Osteoblast (primary cell): ENCODE measurements at places on chromosomes 11 and 22. TPM values are rescaled to one million over a fixed set of nuclear protein-coding genes. Genes with fewer than 3 reads are reported as not detected.

DNA sequence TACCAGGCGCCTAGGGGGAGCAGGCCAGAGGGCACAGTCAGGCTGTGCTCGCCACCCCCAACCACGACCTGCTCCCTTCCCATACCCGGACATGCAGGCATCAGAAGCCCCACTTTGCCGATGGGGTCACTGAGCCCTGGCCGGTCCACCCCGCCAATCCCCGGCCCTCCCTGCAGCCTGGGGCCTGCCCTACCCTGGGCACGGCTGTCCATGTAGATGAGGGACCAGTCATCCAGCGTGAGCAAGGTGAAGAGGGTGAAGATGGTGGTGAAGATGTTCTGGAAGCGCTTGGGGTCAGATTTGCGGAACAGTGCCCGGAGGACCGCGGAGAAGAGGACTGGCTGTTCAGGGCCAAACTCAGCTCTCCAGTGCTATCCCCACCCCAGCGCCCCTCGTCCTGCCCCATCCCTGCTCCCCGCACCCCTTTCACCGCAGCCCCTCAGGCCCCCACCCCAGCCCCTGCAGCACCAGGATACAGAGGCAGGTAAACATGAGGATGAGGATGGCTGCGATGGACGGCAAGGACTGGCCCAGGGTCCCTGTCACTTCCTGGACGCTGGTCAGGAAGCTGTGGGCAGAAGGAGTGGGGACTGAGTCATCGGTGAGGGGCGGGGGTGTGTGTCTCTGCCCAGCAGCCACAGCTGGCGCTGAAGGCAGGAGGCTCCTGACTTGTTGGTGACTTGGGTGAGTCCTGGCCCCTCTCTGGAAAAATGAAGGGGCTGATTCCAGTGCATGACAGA is 5.5 kb downstream of the CATSPER1 start:
- peak; percentile 97 for DNase-seq

GRCh38 chr11:12271826-12272366 is 105.5 kb upstream of the PARVA start:
- DNase-seq = no peak

HSD17B12 gene
- 114 and 122 TPM in 2 replicates for total RNA-seq

PLXNB2 gene
- total RNA-seq = 166 and 209 TPM in 2 replicates

DNA sequence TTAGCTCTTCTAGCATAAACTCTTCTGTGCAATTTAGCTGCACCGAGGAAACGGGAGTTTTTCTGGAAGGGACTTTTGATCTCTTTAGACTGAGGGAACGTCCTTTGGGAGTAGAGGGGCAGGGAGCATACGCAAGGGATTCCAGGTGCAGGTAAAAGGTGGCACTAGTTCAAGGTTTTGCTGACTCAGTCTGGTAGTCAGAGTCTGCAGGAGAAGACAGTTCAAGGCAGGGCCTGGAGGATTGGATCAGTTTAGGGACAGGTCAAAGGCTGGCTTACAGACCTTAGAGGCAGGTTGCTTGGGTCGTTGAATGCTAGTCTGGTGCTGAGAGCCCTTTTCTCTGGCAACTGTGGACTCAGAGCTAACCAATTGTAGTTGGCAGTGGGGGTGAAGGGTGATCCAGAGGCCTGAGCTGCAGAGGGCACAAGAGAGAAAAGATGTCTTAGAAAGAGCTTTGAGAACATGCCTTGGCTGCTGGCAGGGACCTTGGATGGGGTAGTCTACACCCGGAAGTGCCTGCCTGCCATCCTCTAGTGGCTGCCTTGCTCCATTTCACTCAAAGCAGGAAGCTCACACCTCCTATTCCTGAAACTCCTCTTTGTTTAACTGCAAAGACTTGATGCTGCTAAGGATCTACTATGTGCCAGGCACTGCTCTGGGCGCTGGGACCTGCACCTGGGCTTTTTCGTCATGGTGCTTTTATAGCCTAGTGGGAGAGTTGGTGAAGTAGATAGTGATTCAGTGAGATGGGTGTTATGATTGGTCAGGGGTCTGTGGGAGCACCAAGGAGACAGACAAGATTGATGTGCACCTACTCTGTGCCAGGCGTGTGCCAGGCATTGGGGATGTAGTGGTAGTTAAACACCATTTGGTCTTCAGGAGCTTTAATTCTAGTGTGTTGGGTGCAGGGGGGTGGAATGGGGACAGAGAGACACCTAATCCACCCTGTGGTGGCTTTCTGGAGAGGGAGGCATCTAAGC is 17.1 kb downstream of the MIAT start:
- no peak for DNase-seq

- DNase-seq = no peak
Observed at GRCh38 chr11:115963156-115963555, 458.9 kb upstream of the CADM1 start.

- peak; percentile 93 for DNase-seq
Observed at GRCh38 chr22:40036591-40037225, 42.0 kb downstream of the FAM83F start.

CALCB gene
- total RNA-seq = not detected in 2 replicates

OR6T1 gene
- not detected in 2 replicates for total RNA-seq

GRCh38 chr11:61732705-61733104 is 19.7 kb upstream of the MYRF start:
- peak; percentile 99 for DNase-seq

- peak; percentile 95 for DNase-seq
Observed at GRCh38 chr11:64850979-64851567, 6.6 kb upstream of the CDC42BPG start.

SPI1 gene
- total RNA-seq = not detected in 2 replicates

DNA sequence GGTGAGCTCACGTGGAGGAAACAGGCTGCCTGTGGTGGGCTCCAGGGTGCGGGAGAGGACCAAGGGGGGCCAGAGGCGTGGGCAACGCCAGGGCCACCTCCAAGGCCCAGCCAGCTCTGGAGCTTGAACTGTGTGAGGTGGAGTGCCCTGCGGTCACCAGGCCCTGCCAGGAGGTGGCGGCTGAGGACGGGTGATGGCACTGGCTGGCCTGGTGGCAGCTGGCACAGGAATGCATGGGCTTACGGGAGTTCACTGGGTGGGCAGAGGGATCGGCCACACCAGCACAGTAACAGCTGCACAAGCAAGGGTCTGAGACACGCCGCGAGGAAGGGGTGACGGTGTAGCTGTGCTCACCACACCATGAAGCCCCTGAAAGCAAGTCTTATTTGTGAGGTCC is 15.8 kb downstream of the TOLLIP start:
- DNase-seq = peak; percentile 80

DNA sequence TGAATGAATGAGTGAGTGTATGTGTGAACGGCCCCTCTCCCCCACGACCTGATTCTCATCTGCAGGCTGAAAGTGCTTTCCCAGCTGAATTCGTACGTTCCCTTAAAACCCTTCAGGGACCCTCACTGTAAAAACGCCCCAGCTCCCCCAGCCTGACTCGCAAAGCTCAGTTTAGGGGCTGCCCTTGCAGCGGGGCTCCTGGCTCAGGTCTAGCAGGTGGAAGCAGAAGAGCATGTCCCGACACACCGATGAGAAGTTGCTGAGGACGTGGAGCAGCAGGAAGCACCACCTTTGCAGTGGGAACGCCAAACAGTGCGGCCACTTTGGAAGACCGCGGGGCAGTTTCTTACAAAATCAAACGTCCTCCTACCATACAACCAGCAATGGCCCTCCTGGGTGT is 3.6 kb upstream of the MRPL23 start:
- DNase-seq = peak; percentile 66

GRCh38 chr11:13776134-13776815 is 107.8 kb downstream of the FAR1 start:
- no peak for DNase-seq

PATE2 gene
- total RNA-seq = 0.29 and 0.36 TPM in 2 replicates
